ENCODE measurements at places on chromosomes 6 and 20.

- no peak for DNase-seq
These were observed 76.0 kb upstream of the ADTRP start for GRCh38 chr6:11854408-11855165.

- DNase-seq, result no peak
These were observed 258.9 kb downstream of the KIF16B start for GRCh38 chr20:16314320-16314719.

DNA sequence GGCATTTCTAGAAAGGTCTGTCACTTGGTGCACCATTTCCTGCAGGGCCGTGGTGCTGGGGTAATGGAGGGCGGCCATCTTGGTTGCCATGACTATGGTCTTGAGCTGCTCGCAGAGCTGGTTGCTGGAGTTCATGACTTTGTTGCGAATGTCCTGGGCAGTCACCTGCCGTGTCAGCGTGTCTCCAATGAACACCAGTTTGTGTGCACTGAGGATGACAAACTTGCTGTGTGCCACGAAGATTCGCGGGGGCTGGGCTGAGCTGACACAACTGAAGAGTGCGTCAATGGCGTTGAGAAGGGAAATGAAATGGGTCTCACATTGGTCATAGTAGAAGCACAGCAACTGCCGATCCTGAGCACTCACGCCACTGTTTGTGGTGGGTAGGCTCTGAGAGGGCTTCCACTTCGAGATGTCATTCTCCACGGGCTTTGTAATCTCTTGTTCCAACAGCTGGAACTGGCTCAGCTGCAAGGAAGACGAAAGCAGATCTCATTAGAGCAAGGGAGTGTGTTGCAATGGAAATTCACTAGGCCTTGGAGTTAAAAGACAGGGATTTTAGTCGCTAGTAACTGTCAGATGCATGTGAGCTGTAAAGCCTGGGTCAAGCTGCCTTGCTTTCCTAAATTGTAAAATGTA, 47.1 kb downstream of the NEDD9 start:
- no peak for DNase-seq

DNA sequence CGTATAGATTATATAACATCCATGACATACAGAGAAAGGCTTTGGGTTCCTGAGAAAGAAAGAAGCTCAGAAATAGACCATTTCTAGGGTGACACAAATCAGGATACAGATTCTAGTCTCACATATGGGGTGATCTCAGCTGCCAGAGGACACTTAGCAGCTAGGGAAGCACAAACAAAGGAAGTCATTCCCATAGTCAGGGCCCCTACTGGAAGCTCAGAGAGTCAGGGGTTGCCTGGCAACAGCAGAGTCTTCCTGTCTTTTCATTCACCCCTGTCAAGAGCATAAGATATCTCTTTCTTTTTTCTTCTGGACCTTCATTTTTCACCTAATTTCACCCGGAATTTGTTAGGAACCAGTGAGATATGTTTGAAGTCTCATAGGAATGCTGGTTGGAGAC, 81.9 kb upstream of the IYD start:
- no peak for DNase-seq

GRCh38 chr20:62392077-62392418, 5.1 kb downstream of the RPS21 start:
- no peak for DNase-seq

Data from neural progenitor cell (in vitro differentiated cells).